EL (cell line): ENCODE measurements at places on chromosomes 12 and 14.
A peak's percentile ranks its signal among the peaks of the same experiment; 100 is the strongest.

GRCh38 chr14:95442633-95443021, 73.8 kb downstream of the SYNE3 start:
- DNase-seq, result peak; percentile 78

- no peak for DNase-seq
Observed at GRCh38 chr12:67048371-67048770, 220.8 kb upstream of the CAND1 start.

GRCh38 chr14:81472096-81472800, 61.4 kb downstream of the SEL1L start:
- no peak for DNase-seq

DNA sequence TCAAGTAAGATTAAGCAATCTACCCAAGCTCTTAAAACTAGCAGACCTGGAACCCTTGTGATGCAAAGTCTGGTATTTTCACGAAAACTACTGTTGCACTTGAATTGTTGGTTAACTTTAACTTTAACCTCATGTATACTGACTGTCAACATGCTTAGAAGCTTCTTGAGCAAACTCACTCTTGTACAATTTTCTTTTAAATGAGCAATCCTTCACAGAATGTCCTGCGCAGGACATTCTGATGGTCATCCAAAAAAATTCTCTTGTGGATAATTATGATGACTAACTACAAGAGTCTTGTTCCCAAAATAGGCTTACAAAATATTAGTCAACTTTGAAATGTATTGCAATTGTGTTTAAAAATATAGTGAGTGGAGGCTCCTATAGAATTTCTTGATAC, 54.0 kb upstream of the PDE3A start:
- peak; percentile 70 for DNase-seq

GRCh38 chr12:51270951-51271518, 820 bp upstream of the SMAGP start:
- DNase-seq, result peak; percentile 85

GRCh38 chr14:58829594-58829993, 191.8 kb downstream of the DACT1 start:
- no peak for DNase-seq
